ENCODE measurements at places on chromosomes 7 and 10.

GRCh38 chr7:3106361-3106826 lies 62.7 kb upstream of the CARD11 start:
- DNase-seq, result no peak

DNA sequence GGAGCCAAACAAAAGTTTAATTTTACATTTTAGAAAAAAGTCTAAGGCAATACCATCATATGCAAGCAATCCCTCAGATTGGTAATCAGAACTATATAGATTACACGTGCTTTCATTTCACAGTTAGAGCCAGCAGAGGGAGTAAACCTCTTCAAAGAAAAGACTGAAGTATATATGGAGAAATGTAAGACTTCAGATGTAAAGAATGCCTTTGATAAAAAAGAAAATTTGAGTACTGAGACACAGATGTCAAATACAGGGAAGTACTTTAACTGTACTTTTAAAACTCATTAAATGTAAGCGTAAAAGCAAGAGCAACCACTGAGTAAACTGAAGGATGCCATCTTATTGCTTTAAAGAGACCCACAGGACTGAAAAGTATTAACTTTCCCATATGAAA lies 101.4 kb upstream of the FAM133B start:
- DNase-seq, result no peak

DNA sequence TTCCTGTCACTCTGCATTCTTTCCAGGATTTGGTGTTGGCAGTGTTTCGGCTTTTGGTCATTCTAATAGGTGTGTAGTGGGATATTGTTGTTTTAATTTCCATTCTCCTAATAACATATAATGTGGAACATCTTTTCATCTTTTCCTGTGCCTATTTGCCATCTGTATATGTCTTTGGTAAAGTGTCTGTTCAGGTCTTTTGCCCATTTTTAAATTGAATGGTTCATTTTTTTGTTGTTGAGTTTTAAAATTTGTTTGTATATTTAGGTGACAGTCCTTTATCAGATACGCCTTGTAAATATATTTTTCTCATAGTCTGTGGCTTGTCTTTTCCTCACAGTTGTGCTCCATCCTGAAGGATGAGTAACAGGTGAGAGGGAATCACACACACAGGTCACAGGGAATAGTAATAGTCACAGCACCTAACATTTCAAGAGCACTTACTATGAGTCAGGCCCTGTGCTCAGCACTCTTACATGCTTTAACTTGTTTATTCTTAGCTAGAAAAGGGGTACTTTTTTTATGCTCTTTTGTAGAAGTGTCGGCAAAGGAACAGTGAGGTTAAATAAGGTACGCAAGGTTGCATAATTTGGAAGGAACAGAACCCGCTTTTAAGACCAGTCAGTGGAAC lies 117.1 kb upstream of the GATA3 start:
- DNase-seq, result no peak

DNA sequence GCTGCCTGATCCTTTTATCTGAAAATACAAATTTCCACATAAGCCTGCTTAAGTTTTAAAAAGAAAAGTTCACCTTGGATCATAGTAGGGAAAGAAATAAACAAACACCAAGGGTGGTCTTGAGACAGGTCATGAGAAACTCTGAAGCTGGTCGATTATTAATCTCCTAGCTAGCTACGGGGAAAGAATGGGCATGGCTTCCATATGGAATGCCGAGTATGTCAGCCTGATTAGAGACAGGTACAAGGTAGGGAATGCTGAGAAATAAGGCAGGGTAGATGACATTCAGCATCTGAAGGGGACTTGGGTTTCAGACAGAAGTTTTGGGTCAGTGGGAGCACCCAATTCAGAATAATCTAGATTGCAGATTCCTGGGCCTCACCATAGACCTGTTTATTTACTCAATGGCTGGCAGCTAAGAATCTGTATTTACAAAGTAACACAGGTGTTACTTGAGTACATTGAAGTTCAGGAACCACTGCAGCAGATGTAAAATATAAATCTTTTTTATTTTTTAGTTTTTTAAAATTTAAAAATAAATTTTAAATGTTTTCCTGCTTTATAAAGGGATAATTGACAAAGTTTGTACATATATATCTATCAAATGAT lies 49.0 kb downstream of the SCIN start:
- no peak for DNase-seq

DNA sequence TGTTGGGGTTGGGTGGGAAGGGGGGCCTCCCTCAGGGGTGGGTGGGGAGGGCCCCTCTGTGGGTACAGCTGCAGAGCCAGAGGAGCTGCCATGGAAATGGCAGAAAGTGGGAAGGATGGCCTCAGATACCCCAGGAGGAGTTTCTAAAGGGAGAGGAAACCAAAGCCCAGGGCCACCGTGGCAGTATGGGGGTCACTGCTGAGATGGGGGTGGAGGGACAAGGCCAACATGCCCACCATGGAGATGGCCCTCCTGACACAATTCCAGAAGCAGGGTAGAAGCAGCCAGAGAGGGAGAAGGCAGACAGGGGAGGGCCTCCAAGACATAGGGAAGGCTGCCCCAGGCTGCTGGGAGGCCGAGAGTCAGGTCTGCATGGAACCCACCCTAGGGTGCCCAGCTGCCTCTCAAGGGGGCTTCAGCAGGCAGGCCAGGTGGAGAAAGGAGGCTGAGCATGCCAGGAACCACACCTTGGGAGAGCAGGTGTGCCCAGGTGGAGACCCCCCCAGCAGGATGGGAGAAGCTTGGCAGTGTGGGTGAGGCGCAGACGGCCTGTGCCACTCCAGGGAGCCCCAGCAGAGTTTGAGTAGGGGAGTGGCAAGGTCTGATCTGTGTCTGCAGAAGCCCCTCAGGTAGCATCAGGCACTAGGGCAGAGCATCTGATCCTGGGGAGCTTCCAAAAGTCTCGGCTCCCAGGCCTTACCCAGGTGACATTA lies 146.8 kb downstream of the ARHGAP22 start:
- no peak for DNase-seq

DNA sequence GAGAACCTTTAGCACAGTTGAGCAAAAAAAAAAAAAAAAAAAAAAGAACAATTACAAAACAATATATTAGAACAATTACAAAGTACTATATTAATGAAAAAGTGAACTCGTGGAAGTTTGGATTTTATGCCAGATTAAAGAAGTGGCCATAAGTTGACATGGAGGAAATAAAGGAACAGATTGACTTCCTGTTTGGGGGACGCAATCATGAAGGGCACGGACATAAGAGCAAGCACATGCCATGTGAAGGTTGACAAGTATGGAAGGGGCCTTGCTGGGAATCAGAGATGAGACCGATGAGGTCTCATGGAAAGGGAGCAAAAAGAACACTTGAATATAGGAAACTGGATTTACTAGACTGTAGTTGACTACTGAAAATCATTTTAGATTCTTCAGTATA lies 61.7 kb downstream of the ICA1 start:
- DNase-seq, result no peak

DNA sequence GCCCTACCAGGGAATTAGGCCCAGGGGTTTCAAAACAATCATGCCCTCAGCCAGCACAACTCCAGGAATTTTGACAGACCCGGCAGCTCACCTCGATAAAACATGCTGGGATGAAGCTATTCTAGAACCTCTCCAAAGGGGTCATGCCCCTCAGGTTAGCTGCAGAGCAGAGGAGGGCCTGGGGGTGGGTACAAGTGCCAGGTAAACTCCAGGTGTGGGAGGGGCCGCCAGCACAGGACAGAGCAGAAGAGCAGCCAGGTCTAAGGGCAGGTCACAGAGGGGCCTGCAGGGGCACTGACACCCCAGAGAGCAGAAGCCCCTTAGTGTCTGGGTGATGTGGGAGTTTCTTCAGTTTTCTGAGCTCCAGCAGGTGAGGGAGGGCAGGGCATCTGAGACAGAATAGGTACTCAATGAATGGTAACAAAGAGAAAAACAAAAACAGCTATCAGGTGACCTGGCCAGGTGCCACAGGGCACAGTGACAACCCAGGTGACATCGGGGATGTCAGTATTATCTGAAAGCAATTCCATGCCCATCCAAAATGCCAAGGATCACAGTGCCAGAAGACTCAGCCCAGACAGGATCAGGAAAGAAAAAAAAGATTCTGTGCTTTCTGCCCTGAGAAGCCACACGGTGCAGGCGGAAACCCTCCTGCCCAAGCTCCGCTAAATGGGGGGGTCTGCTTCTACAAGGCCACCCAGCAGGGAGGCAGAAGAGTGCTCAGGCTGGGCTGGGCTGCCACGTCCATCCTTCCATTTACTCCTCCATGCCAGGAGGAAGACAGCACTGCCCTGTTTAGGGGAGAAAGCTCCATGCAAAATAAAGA lies 104.5 kb downstream of the TNS3 start:
- no peak for DNase-seq

GRCh38 chr7:142587578-142588191 lies 161.6 kb upstream of the PRSS1 start:
- DNase-seq, result peak; percentile 30

- DNase-seq, result no peak
Measured at GRCh38 chr10:118965096-118965495, 64.4 kb upstream of the NANOS1 start.

DNA sequence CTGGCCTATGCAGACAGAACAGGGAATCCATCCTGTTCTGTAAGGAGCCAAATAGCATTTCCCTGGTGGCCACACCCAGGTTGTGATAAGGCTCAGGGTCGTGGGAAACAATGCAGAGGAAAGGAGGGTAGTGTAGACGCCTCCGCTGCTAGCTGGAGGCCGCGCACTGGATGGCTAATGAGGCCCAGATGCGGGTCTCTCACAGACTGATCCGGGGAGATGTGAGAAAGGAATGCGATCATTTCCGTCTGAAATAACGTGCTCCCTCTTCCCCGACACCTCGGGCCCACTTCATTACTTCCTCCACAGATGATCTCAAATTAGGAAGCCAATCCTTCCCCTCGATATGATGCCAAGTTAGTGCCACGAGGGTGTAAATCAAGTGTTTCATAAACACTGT lies 203.3 kb downstream of the TAX1BP1 start:
- no peak for DNase-seq

GRCh38 chr7:80413383-80413945 lies 98.4 kb downstream of the GNAT3 start:
- DNase-seq, result no peak

DNA sequence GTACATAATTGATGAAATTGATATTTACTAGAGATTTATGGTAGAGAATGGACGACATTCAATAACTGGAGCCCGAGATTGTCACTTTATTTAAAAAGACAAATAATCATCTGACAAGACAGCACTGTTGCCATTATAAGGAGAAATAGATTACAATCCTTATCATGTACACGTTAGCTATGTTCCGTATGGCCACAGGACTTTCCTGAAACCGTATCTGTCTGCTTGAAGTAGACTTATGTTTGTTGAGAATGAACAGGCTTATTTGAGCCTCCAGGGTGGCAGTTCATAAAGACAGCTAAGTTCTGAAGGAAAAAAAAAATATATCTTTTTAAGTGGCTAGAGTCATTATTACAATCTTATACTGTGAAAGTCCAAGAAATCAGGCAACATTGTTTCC lies 317.2 kb downstream of the BICC1 start:
- no peak for DNase-seq

GRCh38 chr7:27112955-27113949 lies 10.8 kb upstream of the HOXA2 start:
- DNase-seq, result no peak

DNA sequence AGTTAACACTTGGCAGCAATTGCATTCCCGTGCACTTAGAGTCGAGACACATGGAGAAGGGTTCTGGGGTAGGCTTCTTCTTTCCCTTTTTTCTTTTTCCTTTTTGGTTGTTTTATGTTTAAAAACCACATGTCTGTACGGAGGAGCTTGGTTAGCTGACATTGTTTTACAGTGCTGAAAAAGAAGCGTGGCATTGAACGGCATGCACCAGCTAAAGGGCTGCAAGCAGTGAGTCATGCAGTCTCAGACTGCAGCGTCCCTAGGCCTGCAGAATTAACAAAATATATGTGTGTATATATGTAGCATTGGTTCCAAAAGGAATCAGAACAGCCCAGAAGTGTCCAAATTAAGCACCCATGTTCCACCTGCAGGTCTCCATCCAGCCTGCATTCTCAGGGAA lies 211.0 kb downstream of the TCF7L2 start:
- no peak for DNase-seq

DNA sequence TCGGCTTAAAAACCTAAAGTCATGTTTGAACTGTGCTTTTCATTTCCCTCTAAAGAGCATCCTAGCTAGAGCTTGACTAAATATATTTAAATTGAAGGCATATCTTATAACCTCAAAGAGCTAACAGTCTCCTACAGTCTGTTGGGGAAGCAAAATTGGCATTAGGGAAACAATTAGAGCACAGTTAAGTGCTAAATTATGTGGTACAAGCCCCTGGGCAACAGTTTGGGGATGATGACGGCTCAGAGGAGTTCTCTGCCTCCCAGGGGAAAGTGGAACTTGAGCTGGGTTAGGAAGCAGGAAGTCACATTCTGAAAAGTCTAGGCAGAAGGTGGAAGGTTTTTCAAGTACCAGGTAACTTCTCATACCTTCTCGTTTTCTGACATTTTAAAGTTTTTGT lies 18.6 kb upstream of the GOT1 start:
- no peak for DNase-seq

DNA sequence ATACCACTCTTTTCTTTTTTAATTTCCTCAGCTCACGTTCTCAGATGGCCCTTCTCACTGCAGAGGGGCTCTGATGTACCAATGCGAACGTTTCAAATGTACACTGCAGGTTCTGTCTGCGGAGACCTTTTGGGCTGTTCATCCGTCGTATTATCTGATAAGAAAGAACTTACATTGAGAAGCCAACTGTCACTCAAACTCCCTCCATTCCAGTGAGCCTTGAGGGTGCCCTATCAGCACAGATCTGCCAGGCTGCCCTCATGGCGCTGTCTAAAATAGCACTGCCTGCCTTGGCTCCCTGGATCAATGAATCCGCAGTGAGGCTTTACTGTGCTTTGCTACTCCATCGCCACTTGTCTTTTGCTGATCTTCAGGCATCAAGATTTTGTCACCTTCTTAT lies 61.8 kb downstream of the ARL5B start:
- DNase-seq, result no peak

DNA sequence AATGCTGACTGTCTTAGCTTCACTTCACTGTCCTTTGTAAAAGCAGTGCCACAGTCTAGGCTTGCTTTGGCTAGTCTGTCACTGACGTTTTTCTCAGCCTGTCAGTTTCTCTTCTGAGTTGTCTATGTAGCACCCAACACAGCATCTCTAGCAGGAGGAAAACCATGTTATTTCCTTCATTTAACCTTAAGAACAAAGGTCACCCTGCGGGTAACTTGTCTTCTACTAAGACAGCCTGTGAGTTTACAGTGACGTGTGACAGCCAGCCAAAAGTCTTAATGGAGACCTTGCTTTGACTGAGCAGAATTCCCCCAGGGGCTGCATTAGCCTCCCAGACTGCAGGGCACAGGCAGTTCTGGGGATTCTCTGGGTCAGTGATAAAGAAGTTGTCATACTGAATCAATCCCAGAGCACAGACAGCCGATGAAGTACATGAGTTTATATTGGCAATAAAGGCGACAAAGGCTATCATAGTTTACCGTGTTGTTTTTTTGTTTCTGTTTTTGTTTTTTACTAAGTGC lies 296.0 kb upstream of the KIAA1217 start:
- no peak for DNase-seq

DNA sequence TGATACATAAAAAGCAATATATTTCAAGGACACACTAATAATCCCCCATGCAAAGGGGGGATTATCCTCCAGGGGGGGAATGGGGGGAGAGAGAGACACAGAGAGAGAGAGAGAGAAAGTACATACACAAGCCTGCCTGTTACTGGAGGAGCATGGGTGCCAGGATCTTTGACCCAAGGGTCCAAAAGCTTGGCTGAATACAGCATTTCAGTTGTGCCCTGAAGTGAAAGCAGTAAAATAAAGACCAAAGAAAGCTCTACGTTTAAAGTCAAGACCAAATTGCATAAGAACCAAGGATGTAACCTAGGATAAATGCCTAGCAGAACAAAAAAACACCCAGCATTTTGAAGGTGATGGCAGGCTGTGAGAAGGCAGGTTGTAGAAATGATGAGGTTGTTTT lies 27.8 kb upstream of the ITGB8 start:
- no peak for DNase-seq

All from Ammon's horn (tissue), 1 donor.